ENCODE measurements at places on chromosomes 13 and 19.

DNA sequence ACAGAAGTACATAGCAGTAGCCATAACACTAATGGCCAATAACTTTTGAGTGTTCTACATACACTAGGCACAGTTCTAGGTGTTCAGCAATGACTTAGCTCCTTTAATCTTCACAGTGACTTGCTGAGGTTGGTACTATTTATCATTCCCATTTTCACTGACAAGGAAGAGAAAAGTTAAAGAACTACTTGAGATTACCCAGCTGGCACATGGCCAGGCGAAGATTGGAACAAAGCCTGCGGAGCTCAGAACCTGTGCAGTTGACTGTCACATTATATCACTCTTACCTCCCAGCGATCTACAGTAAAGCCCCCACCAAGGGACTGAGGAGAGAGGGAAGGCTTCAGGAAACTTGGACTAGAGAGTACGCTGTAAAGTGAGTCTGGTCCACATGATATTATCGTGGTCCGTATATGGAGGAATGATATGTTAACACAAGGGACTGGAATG is 42.4 kb upstream of the WDFY2 start:
- DNase-seq, result no peak

GRCh38 chr13:83881140-83881684 is 1.1 kb downstream of the SLITRK1 start:
- no peak for DNase-seq

DNA sequence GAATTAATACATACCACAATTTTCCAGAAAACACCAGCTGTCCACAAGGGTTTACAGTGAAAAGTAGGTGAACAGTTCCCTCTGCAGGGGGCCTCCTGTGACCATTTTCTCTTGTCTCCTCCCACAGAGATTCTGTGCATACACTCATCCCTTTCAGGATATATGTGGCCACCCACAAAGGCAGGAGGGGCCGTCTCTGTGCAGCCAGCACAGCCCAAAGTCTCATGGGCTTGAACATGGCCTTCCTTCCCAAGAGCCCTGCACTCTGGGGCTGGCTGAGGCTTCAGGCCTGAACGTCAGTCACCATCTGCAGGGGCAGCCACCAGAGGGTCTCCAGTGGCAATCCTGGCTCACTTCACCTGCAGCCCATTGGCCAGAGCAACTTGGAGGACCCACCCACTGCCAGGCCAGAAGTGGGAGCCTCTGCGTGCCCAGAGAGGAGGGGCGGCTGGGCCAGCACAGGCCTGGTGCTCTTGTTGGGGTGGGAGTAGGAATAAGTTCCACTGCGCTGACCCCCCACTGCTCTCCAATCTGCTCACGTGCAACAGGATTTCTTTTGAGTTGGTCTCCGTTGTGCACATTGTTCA is 25.1 kb downstream of the TMEM161A start:
- no peak for DNase-seq

DNA sequence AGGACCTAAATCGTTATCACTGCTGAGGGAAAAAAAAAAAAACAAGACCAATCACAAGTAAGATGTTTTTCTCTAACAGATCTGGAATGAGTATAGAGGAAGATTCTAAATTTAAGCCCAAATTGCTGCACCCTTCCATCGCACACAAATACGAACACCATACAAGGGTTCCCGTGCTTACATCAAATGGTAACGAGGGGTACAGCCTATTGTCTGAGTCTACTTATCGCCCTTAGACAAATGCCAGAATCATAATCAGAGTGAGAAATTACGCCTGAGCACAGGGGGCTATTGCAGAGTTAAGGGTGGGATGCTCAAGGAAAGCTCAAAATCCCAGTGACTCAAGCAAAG is 603 bp downstream of the ZC3H13 start:
- no peak for DNase-seq

- DNase-seq, result no peak
These were observed 7.3 kb downstream of the IFNL3 start for GRCh38 chr19:39237200-39238184.

DNA sequence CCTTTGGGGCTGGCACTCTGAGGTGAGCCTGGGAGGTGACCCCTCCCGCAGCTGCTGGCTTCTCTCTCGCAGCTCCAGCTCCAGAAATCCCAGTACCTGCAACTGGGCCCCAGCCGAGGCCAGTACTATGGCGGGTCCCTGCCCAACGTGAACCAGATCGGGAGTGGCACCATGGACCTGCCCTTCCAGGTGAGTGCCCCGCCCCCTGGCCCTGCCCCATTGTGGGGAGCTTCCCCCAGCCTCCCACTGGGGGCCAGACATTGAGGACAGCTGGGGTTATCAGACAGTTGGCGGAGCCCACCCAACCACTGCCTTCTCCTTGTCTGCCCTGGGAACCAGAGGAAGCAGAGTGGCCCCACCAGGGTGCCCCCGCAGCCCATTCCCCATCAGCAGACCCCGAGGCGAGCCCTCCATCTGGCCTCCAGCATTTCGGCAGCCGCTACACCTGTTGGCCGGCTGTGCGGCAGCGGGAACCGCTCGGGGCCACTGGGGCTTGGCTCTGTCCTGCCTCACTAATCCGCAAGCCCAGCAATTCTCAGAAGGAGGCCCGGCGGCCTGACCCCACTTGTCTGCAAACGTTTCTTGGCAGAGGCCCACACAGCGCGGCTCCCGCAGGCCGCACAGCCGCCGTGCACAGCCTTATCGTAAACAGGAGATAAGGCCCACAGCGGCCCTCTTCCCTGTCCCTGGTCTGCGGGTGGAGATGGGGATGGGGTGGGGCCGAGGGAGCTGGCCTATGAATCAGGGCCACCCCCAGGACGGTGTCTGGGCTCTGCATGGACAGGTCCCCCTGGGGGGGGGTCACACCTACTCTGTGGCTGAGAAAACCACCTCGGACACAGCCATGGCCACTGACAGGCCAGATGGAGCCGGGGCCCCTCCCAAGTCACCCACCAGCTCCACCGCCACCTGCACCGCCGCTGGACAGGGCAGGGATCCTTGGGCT is 48.0 kb downstream of the COMP start:
- peak; percentile 86 for DNase-seq

DNA sequence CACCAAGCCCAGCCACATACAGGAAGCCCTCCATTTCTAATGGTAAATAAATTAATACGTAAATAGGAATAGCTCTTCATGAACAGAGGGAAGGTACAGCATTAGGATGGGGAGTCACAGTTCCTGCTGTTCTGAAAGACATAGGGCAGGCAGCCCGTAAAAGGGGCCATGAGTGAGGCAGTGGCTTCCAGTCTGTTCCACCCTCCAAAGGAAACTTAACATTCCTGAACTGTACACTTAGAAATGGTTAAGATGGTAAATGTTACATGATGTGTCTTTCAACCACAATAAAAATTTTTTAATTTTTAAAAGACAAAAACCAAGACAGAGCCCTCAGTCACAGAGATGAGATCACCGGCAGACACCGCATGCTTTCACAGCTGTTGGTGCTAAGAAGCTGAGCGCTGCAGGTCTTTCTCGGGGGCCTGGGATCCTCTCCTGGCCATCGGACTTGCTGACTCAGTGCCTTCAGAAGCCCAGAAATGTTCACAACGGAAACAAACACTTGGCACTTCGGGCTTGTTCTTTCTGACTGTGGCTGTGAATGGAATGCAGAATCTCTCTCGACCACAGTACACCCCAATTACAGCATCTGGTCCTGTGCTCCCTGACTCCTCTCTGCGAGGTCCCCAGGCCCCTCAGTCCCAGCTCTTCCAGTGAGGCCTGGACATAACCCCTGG is 36.4 kb downstream of the EPS15L1 start:
- no peak for DNase-seq

DNA sequence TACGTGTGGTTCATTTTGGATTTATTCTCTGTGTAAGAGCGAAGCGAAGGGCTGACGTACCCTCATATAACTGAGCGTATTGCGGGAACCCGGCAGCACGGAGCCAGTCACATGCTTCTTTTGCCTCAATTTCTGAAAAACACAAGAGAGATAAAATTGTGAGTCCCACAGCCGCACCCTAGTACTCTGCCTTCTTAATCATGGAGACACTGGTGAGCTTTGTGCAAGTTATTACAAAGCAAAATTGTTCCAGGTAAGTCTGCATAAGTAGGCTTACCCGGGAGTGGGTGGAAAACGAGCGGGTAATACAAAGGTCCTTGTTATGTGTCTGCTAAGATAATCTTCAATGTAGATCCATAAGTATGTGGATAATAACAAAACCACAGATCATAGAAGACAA is 118.1 kb downstream of the STARD13 start:
- DNase-seq, result no peak

DNA sequence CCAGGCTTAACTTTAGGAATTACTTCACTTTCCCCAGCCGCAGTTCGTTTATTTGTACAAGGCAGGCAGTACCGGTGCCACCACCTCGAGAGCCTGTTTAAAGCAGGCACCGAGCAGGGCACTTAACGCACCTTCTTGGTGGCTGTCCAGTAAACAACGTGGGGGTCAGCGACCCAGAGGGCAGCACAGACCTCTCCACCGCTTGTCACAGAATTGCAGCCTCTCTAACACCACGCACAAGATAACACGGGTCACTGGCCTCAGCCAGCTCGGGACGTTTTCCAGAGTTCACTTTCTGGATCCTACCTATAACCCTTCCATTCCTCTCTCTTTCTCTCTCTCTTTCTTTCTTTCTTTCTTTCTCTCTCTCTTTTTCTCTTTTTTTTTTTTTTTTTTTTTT is 16.8 kb upstream of the ELAVL1 start:
- no peak for DNase-seq

DNA sequence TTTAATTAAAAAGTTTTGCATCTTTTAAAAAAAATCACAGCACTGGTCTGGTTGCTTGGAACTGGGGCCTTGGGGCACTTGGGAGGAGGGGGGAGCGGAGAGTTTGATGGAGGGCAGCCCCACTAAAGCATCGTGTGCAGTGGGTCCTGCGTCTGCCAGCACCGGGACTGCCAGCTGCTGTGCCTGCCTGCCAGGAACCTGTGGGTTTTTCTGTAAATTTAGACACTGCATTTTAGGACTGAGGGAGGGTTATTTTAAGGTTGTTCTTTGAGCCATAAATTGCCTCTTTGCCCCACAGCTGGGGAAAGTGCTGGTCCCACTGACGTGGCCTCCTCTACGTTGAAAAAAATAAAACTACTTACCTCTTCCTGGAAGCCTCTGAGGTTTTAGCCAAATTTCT is 2.9 kb downstream of the KLF2 start:
- no peak for DNase-seq

Measured in heart left ventricle (tissue), 16 donors.